ENCODE measurements at places on chromosomes 5 and 9.

- no peak for DNase-seq
These were observed 26.3 kb downstream of the SHLD3 start for GRCh38 chr5:65651144-65651543.

GRCh38 chr5:38290028-38290653 is 31.8 kb downstream of the EGFLAM start:
- DNase-seq, result no peak

DNA sequence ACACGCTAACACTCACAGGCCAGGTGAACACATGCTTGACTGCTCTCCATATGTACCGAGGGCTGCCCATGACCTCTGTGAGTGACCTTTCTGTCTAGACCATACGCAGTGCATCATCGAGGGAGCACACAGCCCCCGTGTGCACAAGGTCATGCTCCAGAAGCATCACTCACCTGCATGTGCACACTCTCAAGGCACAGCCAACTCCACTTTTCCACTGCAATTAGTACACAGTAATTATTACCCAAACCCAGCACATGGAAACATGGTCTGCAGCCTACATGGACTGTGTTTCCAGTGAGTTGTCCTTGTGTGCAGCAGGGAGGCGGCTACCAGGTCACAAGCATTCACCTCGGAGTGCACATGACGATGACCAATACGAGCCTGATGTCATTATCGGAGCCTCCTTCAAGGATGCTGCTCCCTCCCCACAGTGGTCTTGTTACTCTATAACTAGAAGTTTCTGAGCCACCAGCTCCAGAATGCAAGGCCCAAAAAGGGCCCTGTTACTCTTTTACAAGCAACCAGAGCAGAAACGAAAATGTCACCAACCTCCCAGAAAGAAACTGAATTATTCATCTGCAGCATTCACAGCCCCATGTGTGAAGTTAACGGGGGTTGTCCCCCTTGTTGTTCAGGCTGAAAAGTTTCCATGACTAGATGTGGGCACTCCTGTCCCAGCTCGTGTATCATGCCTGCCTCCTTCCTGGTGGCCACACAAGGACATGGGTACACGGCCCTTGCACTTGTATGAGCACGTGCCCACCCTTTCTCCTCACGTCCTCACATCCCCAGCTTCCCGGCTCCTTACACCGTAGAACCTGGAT is 31.2 kb downstream of the SEMA4D start:
- peak; percentile 97 for DNase-seq

- no peak for DNase-seq
These were observed 1.3 kb downstream of the RANBP3L start for GRCh38 chr5:36300191-36300926.

DNA sequence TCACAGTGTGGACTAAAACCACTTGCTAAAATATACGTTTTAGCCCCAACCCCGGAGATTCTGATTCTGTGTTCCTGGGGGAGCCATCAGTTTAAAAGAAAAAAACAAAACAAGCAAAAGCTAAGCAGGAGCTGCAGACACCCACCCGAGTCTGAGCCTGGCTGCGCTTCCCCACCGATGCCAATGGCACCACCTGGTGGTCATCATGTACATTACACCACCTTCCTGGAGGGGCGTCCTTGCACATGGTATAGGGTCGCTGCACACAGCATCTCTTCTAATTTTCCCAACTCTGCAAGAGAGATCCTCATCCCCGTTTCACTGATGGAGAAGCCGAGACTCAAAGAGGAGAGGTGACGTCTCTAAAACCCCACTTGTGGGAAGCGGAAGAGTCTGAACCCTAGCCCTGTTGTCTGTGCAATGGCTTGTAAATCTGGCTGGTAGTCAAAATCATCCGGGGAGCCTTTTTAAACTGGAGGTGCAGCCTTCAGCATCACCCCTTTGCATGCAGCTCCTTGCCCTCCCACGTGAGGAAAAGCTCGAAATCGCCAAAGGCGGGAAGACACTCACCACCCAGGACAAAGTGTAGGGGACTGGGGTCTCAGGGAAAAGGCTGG is 23.1 kb upstream of the CNOT6 start:
- peak; percentile 28 for DNase-seq

GRCh38 chr5:100676817-100677631 is 141.8 kb downstream of the FAM174A start:
- peak; percentile 42 for DNase-seq

GRCh38 chr9:101707721-101708120 is 30.7 kb downstream of the GRIN3A start:
- DNase-seq, result no peak

- no peak for DNase-seq
These were observed 575.8 kb downstream of the CSNK1G3 start for GRCh38 chr5:124087752-124088151.

GRCh38 chr9:32957358-32957757 is 44.1 kb downstream of the APTX start:
- no peak for DNase-seq

- DNase-seq, result peak; percentile 75
These were observed 24.6 kb downstream of the PIK3R1 start for GRCh38 chr5:68240202-68240601.

DNA sequence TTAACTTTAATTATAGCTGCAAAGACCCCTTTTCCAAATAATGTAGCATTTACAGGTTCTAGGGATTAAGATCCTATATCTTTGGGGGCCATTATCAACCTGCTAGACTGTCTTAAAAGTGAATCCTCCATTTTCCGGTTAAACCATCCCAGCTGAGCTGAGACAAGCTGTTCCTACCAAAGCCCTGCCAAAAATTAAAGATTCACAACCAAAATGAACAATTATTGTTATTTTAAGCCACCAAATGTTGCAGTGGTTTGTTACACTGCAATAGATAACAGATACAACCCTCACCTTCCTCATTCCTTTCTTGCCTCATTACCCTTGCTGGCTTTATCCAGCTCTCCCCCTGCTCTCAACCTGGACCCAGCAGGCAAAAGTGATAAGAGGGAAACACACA is 343.4 kb downstream of the CDK5RAP2 start:
- DNase-seq, result no peak

GRCh38 chr5:141412854-141413539 is at the start of gene PCDHGA10:
PCDHGA10 (plus strand) TSS chr5:141412987; CDS start chr5:141413176, 189 bp downstream.
- peak; percentile 30 for DNase-seq

DNA sequence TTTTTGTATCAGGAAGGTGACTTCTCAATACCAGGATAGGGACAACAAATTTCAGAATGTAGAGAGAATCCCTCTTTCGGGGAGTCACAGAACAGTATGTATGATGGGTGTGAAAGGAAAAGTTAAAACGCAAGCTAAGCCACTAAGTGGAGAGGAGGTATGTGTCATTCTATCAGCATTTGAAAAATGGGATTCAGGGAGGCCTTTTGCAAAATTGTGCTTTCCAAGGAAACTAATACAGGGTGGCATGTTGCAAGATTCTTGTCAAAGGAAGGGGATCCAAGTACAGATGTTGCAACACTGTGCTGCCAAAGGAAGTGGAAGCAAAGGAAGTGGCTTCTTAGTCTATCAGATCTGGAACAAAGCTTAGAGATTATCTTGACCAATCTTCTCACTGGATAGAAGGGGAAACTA is 12.6 kb upstream of the TNIP1 start:
- peak; percentile 99 for DNase-seq

- DNase-seq, result no peak
These were observed 135.8 kb upstream of the GRHPR start for GRCh38 chr9:37286530-37287175.

DNA sequence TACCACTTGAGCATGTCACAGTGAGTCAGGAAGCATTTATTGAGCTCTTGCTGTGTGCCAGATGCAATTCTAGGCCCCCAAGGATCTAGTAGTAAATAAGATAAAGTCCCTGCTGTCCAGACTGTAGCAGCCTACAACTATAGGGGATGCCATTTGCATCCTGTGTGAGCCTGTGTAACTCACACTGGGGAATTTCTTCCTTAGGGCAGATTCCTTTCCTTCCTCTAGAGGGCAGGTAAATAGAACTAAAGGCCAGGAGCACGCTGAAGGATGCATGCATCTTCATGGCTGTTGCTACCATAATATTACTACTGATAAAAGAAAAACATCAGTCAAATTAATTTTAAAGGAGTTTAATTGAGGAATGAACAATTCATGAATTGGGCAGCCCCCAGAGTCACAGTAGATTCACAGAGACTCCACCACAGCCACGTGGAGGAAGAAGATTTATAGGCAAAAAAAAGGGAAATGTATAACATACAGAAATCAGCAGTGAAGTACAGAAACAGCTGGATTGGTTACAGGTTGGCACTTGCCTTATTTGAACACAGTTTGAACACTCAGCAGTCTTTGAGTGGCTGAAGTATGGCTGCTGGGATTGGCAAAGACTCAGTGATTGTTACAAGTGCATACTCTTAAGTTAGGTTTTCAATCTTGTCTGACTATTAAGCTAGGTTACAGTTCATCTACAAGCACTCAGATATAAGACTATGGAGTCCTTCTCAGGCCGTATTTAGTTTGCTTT is 98.9 kb downstream of the ACTL7B start:
- no peak for DNase-seq

GRCh38 chr9:122719218-122719617 is 4.6 kb upstream of the OR1L4 start:
- DNase-seq, result no peak

GRCh38 chr9:114538241-114538640 is 33.0 kb upstream of the WHRN start:
- DNase-seq, result peak; percentile 31

- no peak for DNase-seq
These were observed 1200.6 kb downstream of the PTPRD start for GRCh38 chr9:9412241-9412640.

GRCh38 chr5:14816999-14817761 is 54.4 kb downstream of the ANKH start:
- peak; percentile 51 for DNase-seq

DNA sequence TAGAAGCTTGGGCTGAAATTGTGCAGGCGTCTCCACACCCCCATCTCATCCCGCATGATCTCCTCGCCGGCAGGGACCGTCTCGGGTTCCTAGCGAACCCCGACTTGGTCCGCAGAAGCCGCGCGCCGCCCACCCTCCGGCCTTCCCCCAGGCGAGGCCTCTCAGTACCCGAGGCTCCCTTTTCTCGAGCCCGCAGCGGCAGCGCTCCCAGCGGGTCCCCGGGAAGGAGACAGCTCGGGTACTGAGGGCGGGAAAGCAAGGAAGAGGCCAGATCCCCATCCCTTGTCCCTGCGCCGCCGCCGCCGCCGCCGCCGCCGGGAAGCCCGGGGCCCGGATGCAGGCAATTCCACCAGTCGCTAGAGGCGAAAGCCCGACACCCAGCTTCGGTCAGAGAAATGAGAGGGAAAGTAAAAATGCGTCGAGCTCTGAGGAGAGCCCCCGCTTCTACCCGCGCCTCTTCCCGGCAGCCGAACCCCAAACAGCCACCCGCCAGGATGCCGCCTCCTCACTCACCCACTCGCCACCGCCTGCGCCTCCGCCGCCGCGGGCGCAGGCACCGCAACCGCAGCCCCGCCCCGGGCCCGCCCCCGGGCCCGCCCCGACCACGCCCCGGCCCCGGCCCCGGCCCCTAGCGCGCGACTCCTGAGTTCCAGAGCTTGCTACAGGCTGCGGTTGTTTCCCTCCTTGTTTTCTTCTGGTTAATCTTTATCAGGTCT is at the start of gene C9orf72:
Gene C9orf72, minus strand, starts transcription at position 564 of the 716 bp plus-strand sequence. CDS start 6,361 bp downstream, outside the sequence.
- no peak for DNase-seq

GRCh38 chr5:112388074-112388473 is 31.0 kb downstream of the EPB41L4A start:
- no peak for DNase-seq

DNA sequence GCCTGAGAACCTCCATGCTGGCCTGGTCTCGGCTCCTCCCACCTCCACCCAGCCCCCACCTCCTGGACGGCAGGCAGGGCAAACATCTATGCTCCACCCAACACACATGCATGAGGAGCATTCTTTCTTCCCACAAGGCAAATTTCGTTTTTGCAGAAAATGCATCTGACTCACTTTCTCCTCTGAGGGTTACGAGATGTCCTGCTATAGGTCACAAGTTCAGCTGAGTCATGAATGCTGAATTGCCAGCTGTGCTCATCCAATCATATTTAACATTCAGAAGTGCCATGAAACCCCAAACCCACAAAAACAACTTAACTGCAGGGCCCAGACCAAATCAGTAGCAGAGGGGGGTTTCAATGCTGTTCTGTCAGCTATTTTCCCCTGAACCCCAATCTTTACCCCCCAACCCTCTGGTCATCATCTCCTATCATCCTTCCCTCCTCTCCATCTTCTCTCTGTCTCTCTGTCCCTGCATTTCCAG is 39.0 kb upstream of the OSMR start:
- DNase-seq, result peak; percentile 98

DNA sequence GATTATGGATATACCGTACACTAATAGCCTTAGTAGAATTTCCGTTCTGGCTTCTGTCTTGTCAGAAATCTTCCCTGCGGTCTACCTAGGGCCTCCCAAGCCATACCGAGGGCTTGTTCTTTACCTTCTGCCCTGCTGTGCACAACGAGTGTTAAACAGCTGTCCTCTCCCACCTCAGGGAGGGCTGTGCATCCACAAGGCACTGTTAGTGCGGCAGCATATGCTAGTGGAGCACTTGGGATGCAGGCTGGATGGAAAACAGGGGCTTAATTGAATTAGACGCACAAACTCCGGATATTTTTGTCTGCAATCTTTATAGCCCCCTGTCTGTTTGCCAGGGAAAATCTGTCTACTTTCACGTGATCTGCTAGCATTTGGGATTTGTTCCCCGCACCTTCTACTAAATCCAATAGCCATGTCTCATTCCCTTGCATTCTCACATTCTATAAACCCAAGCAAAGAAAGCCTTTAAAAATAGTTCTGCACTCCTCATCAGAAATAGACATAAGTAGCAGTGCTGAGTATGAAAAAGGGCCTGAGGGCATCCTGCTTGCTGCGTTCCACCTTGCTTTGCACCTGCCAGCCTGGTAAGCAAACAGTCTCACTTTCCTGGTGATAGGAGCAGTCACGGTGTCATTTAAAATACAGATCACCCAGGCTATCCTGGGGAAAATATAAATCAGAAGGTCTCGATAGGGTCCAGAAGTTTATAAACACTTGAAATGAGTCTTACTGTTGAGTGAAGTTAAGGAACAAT is 382.6 kb downstream of the RASEF start:
- no peak for DNase-seq

Data from renal cortical epithelial cell (primary cell).